GM04503 (cell line): ENCODE measurements at places on chromosomes 3 and 15.

- peak; percentile 27 for DNase-seq
Measured at GRCh38 chr15:46413799-46414198, 779.0 kb downstream of the SQOR start.

- peak; percentile 24 for DNase-seq
Measured at GRCh38 chr3:147773116-147773630, 364.0 kb downstream of the ZIC1 start.

DNA sequence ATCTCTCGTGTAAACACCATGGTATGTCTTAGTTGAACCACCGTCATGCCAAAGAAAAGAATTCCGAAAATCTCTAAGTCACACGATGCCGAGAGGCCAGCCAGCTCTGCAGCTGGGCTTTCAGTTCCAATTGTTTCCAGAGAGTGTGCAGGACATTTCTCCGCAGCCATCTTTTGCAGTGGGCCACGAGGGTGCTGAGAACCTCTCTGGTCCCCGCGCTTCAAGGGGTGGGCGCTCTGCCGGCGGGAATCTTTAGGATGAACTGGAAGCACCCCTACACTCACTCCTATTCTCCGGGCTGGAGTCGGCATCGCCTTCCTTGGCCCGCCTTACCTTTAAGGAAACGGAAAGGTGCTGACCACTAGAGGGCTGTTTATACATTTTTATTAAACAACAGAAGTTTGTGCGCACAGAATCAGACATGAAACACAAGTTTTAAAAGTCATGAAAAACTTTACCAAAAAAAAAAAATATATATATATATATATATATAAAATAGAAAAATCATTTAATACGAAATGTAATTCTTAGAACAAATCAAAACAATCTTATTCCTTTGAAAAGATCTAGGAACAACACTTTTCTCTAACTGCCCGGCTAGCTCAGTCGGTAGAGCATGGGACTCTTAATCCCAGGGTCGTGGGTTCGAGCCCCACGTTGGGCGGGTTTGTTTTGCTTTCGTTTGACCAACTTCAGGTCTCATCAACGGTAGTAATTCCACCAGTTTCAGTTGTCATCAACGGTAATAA, 12.5 kb upstream of the MORF4L1 start:
- DNase-seq, result peak; percentile 70

- DNase-seq, result peak; percentile 100
Measured at GRCh38 chr3:48465531-48466378, 19.2 kb downstream of the ATRIP start.

DNA sequence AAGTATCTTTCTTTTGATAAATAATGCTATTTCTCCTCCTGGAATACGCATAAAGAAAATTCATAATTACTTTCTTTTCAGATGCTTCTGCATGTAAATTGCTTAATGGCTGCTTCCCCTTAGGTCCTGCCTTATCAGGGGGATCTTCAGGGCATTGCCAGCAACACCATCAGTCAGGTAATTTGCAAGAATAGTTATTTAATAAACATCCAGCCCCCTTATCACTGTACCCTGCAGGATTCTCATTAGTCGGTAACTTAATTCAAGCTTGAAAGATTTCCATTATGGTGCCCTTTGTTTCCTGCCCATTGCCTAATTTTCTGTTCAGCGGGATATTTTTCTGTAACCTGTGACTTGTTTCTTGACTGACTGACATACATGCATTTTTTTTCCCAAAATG, 414.5 kb downstream of the MFSD1 start:
- no peak for DNase-seq

DNA sequence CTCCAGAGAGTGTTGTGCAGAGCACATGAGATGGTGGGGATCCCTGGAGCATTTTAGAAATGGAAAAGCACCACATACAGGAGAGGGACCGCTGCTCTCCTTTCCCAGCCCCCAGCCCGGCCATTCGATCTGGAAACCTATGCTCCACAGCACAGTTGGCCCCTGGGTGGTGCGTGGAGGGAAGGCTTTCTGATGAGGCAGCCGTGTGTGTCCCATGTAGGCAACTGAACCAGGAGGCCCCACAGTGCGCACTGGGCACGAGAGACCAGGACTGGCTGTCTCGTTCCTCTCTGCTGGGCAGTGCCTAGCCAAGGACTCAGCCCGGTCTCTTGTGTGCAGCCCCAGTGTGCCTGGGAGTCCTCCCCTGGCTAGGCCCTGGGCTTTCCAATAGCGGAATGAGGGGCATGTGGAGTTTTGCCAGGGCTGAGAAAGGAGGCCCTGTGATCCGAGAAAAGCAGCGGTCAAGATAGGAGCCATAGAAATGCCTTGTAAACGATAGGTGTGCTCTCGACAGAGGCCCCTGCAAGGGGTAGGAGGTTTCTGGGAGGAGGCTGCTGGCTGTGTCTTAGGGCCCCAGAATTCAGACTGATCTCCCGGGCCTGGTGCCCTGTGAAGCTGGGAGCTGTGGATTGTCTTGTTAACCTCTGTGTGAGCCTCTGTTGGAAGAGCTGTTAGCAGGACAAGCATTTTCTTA, 39.0 kb downstream of the CHDH start:
- no peak for DNase-seq

GRCh38 chr3:139201446-139202225, 142.2 kb upstream of the MRPS22 start:
- no peak for DNase-seq

DNA sequence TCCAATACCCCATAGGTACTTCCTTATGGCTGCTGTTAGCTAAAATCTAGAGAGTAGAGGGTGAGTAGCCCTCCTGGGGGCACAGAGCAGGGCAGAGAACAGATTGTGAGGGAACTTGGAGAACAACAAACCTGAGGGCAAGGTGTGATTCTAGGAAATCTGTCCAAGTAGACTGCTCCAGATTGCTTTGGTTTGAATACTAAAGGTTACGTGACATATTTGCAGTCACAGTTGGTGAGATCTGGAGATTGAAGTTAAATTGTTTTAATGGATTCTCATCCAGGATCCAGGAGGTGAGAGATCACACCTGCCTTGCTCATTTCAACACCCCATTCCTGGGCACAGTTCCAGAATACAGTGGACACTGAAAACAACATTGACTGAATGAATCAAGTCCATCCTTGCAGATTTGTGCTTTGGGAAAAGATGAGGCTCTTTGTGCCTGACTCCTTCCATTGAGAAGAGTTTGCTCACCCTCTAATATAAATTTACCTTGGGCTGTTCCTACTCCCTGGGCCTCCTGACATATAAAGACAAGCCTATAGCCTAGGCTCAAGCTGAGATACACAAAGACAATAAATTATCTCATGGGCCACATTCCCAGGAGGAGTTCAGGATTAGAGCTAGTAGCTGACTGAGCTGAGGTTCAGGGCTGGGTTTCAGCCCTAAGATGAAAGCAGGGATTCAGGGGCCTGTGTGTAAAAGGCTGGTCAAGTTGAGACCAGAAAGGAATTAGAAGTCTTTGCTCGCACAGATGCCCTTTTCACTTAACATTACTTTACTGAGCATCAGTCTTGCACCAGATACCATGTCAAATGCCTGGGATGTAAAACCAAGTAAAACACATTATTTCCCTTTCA, 400.9 kb upstream of the MCTP2 start:
- DNase-seq, result no peak

DNA sequence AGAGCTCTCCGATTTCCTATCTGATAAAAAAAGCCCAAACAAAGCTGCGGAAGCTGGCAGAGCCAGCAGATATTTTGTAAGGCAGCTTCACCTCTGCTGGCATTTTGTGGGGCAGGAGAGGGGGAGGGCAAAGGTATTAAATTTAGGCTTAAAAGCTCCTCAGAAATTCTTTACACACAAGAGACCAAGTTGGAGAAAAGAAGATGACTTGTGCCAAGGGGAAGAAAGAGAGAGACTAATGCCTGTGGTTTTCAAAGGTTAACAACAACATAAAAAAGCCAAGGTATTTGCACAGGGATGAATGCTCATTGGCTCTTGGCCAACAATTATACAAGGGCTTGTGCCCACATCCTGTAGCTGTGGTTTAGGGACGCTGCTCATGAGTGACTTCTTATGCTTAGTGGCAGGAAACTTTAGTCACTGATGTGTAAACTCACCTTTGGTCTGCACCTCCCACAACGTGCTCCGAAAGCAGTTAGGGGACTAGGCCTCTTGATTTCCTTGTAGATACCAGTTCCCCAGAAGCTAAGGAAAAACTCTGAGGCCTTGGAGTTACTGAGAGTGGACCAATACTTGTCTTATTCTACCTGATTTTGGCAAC, 152.9 kb downstream of the TPRG1 start:
- DNase-seq, result no peak

DNA sequence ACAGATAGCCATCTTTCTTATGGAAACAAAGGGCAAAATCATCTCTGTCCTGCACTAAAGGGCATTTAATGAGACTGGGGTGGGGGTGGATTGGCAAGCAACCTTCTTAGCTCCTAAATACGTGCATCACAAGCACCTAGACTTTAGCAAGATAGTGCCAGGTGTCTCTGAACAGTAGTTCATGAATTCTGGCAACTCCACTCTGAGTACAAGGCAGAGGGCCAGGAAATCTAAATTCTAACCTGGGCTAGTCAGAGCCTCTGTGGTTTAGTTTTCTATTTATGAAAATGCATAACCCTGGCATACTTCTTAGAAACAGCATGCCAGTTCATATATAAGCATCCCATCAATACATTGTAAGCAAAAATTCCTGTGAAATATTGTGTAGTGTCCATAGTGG, 788.5 kb downstream of the MCTP2 start:
- DNase-seq, result no peak

DNA sequence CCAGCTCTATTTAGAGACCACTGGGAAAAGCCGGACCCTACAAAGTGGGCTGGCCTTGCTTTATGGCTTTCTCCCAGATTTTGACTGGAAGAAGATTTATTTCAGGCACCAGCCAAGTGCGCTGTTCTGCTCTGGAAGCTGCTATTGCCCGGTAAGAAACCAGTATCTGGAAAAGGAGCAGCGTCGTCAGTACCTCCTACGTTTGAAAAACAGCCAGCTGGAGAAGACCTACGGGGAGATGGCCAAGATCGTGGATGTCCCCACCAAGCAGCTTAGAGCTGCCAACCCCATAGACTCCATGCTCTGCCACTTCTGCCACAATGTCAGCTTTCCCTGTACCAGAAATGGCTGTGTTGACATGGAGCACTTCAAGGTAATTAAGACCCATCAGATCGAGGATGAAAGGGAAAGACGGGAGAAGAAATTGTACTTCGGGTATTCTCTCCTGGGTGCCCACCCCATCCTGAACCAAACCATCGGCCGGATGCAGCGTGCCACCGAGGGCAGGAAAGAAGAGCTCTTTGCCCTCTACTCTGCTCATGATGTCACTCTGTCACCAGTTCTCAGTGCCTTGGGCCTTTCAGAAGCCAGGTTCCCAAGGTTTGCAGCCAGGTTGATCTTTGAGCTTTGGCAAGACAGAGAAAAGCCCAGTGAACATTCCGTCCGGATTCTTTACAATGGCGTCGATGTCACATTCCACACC, 60.9 kb downstream of the PXYLP1 start:
- no peak for DNase-seq

DNA sequence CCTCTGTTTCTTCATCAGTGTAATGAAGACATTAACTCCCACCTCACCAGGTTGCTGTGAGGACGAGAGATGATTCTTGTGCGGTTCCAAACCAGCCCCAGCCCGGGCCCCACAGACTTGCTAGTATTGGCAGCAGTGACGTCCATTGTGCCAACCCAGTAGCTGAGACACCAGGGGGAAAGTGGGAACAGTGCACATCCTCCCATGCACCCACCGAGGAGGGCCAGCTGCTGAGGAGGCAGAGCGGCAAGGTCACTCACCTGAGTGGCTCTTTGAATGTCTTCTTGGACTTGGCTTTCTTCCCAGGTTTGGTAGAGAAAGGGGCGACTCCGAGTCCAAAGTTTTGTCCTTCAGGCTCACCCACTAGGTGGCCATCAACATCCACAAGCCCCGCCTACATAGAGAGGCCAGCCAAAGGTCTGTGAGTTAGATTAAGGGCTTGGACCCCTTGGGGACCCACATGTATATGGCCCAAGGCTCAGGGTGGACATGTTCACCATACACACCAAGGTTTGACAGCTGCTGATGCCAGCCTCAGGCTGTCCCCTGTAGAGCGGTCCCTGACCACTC, 38.0 kb downstream of the KIF9 start:
- no peak for DNase-seq

GRCh38 chr3:124131158-124131557, 139.2 kb upstream of the ROPN1 start:
- DNase-seq, result no peak

DNA sequence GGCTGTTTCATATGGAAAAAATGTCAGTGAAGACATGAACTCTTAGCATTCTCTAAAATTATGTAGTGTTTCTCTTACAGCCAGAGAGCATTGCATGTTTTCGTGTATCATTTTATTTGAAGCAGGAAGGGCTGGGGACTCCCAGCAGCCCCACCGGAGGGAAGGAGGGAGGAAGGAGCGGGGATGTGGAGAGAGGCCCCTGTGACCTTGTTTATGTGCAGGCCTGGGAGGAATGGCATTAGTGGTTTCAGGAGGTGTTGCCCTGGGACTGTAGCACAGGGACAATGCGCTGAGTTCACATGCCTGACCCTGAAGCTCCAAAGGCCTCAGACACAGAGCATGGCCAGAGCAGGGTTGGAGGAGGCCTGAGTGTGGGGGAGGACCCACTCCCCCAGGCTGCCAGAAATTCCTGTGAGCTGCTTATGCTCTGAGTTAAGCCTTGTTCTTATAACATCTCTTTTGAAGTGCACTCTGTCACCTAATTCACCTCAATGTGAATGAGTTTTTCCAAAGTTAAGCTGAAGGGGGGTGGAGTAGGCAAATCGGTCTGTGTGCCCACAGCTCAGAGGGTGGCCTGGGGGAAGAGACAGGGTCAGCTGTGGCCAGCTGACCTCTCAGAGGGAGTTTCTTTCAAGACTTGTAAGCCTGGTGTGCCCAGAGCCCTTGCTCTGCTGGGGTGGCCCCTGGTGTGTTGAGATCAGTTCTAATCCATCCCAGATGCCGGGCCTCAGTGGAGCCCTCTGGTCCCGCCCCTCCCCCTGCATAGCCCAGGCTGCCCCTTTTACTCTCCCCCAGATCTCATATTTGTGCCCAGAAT, 3.9 kb upstream of the RNU6-1 start:
- DNase-seq, result no peak

DNA sequence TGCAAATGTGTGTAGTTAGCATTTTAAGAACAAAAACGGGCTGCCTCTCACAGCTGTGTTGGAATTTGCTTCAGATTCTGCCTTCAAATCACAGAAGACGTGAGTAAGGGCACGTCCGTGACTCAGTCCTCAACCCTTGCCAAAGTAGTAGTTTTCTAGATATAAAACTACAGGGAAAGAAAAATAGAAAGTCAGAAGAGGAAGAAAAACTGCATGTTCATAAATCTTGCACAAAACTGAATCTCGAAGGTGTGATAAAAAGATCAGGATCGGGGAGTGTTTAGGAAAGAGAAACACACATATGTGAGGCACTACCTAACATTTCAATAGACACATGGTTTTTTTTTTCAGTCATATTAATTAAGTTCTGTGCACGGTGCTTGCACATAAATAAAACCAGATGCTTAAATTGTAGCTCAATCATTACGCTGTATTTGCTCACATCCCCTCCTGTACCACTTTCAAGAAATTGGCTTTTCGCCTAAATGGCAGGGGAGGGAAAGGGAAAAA, 71.7 kb downstream of the P3H2 start:
- DNase-seq, result peak; percentile 48

- no peak for DNase-seq
Measured at GRCh38 chr3:123609063-123609462, 24.2 kb upstream of the HACD2 start.
